ENCODE measurements at places on chromosomes 16 and 17. TPM values are rescaled to one million over a fixed set of nuclear protein-coding genes. Genes with fewer than 3 reads are reported as not detected.
A peak's percentile ranks its signal among the peaks of the same experiment; 100 is the strongest.

DNA sequence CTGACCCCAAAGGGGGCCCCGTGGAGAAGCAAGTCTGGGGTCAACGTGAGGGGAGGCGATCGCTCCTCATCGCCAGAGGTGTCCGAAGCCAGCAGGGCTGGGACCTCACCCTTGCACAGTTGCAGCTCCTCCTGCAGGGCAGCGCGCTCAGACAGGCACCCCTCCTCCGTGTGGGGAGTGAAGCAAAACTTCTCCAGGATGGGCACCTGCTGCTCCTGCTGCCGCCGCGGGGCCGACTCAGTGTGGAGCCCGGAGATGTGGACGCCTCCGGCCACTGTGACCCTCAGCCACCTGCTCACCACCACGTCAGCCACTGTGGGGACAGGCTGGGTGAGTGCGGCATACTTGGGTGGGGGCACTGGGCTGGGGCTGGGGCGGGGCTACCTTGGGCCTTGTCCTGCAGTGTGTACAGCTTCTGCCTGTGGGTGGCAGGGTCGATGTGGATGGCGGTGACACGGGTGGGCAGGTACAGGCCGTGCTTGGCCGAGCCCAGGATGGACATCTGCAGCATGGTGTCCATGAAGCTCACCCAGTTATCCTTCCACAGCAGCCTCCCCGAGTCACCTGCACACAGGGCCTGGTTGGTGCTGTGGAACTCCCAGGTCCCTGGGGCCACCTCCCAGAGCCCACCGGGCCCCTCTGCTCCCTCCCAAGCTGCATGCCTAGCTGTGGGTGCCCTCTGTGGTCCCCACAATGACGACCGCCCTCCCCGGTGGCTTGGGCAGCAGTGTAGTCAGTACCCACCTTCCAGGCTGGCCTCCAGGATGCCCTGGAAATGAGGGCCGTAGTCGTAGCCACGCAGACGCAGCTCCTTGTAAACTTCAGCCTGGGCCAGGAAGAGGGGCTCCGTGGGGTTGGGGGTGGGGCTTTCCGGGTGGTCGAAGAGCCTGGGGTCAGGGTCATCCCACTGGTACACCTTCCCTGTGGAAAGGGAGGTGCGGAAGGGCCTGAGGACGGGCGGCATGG, 10.8 kb downstream of the FASN start:
- DNase-seq: no peak

Gene CANT1
- 106 TPM for total RNA-seq

DNA sequence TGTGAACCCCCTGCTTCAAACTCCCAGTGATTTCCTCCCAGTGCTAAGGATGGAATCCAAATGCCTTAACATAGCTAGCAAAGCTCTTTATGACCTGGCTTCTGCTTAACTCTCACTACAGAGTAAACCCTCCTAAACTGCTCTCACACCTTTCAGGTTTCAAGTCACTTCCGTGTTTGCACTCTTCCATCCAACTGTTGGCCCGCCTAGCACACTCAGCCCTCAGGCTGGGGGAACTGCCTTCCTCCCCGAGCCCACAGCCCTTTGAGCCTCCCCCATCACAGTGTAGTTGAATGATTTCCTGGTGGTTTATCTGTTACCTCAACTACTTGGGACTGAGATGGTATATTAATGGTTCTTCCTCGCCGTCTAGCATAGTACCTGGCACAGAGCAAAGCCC, 342.5 kb downstream of the NPIPA8 start:
- DNase-seq: no peak

- DNase-seq: no peak
Observed at GRCh38 chr17:14582996-14583395, 282.1 kb downstream of the HS3ST3B1 start.

Gene ZDHHC1
- total RNA-seq: 1.0 TPM

- no peak for DNase-seq
Observed at GRCh38 chr17:78437508-78438169, 59.2 kb downstream of the PGS1 start.

Gene NR1D1
- total RNA-seq: 1.8 TPM

GRCh38 chr17:52170963-52171572, 12.6 kb upstream of the CA10 start:
- DNase-seq: no peak

DNA sequence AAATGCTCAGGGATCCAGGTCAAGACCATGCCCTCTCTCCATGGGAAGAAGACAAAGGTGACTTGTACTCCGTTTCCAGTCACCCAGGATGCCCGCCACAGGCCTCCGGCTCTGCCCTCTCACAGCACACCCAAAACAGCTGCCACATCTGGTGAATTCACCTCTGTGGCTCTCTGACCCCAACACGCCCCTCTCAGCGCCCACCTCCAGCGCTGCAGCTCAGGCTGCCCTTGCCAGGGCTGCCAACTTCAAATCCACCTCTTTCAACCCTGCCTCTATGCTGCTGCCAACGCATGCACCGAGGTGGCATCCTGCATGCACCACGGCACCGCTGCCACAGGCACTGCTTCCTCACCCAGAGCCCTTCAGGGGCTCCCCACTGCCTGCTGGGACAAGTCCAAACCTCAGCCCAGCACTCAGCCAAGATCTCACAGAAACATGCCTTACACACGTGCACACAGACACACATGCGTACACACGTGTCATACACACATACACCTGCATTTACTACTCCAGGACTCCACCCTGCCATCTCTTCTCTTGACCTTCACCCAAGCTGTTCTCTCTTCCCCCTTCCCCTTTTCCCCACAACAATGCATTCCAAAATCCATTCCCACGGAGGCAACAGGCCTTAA, 7.5 kb downstream of the HID1 start:
- DNase-seq: no peak

GRCh38 chr17:40705584-40705983, 2.0 kb upstream of the KRT24 start:
- no peak for DNase-seq

Gene TBC1D3C
- not detected for total RNA-seq

- DNase-seq: no peak
Observed at GRCh38 chr17:82384730-82385481, 13.3 kb downstream of the UTS2R start.

GRCh38 chr17:18966831-18967624, 15.1 kb downstream of the SLC5A10 start:
- no peak for DNase-seq

Gene KIF2B
- total RNA-seq: not detected

GRCh38 chr17:4234401-4234800, 29.4 kb downstream of the ANKFY1 start:
- no peak for DNase-seq

Gene ALDH3A1
- total RNA-seq: not detected

DNA sequence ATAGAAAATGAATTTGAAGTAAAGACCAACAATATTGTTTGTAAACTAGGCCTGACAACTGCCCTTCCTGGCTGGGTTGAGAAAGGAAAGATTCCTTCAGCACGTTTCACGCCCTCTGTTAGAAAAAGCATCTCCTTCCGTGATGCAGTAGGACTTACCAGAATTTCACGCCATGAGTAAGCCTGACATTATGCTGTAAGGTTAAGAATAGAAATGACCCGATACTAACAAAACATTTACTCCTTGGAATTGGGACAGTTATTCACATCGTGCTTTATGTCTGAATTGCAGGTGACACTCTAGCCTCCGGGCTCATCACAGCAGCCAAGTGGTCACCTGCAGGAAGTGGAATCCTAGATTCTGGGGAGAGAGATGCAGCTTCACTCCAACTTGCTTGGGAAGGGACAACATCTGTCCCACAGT, 17.5 kb downstream of the MARCHF10 start:
- peak; percentile 48 for DNase-seq

Gene HSD17B1
- 1.5 TPM for total RNA-seq

Gene TCF25
- total RNA-seq: 122 TPM

- no peak for DNase-seq
Observed at GRCh38 chr16:9666834-9667480, 515.3 kb downstream of the GRIN2A start.

Gene WFIKKN1
- 0.41 TPM for total RNA-seq

- no peak for DNase-seq
Observed at GRCh38 chr16:5022521-5022920, 11.2 kb downstream of the NAGPA start.

DNA sequence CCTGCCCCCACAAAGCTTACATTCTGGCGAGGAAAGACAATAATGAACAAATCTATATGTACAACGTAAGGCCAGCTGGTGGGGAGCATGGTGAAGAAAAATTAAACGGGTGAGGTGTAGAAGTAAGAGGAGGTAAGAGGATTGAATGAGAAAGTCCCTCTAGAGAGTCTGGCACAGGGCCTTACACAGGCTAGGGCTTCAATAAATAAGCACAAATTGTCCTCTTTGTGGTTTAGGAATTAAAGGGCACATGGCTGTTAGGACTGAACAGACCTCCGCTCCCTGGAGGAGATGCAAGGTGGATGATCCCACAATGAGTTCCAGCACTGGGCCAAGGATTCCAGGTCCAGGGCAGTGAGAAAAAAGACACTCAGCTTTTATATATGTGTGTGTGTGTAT, 43.1 kb upstream of the HAPSTR1 start:
- DNase-seq: no peak

- no peak for DNase-seq
Observed at GRCh38 chr16:83138976-83139690, 512.4 kb downstream of the CDH13 start.

Gene ARHGAP23
- 56.4 TPM for total RNA-seq

DNA sequence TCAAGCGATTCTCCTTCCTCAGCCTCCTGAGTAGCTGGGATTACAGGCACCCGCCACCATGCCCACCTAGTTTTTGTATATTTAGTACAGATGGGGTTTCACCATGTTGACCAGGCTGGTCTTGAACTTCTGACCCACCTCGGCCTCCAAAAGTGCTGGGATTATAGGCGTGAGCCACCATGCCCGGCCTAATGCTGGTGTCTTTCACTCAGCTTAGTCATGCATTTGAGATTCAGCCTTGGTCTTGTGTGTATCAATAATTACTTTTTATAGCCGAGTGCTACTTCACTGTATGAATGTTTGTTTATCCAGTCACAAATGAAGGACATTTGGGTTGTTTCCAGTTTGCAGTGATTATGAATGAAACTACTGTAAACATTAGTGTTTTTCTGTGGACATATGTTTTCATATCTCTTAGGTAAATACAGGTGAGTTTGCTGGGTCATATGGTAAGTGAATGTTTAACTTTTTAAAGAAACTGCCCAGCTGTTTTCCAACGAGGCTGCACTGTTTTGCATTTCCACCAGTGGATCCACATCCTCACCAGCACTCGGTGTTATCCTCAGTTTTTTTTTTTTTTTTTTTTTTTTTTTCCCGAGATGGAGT, 11.0 kb upstream of the PLCG2 start:
- DNase-seq: no peak

- DNase-seq: peak; percentile 5
Observed at GRCh38 chr16:53646506-53646905, 57.2 kb downstream of the RPGRIP1L start.

Gene SEC14L1
- 31.5 TPM for total RNA-seq

Gene OMG
- total RNA-seq: not detected

DNA sequence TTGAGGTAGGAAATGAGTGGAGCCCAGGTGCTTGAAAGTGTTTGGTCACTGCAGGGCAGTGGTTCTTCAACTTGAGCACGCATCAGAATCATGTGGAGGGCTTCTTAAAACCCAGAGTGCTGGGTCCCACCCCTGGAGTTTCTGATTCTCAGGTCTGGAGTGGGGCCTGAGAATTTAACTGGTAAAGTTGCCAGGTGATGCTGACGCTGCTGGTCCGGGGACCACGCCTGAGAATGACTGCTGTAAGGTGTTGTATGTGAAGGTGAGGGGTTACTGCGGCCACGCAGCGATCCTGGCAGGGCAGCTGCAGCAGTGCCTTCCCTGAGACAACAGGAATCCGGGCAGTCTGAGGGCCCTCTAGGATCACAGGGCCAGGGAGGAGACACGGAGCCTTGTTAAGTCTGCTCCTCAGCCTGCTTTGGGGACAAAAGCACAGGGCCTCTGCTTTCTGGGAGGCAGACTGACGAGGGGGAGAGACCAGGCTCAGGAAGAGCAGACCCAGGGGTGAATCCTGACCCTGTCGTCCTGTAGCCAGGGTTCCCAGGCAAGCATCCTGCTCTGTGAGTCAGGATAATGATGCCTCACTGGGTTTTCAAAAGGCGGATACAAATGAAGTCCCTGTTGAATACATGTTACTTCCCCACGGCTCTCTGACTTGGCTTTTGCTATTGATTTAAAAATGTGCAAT, 16.2 kb downstream of the CCDC42 start:
- no peak for DNase-seq

Gene HSPB9
- total RNA-seq: not detected

Gene RPL27
- total RNA-seq: 605 TPM

Gene MFAP4
- not detected for total RNA-seq

DNA sequence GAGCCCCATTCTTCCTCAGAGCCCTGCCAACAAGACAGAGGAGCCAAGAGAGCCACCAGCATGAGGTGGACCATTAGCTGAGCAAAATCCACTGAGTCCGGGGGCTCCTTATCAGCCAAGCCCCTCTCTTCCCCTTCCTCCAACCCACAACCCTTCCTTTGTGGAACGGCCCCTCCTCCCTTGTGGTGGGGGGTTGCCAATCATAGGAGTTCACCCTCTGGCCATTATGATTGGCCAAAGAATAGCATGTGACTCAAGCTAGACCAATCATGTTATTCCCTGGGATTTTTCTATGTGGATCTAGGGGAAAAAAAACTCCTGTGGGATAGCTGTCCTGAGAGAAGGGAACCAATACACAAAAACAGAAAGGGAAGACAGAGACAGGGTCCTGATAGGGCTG, 120.5 kb downstream of the C16orf95 start:
- no peak for DNase-seq

Gene MPO
- total RNA-seq: not detected

DNA sequence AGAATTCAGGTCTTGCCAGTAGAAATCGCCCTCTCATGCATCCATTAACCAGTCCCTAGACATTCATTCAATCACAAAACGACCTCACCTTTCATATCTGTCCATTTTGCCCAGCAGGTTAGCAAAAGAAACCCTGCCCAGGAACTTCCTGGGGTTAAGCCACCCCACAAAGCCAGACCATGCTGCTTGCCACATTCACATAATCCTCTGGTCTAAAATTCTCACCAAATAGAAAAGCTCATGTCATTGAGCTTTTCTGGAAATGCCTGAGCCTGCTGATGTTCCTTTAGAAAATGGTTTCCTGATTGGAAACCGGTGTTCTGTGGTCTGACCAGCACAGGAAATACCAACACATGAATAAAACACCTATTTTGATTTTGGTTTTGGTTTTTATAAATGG, 21.6 kb upstream of the DYNLRB2 start:
- DNase-seq: no peak

- no peak for DNase-seq
Observed at GRCh38 chr17:12927541-12928425, 90.0 kb downstream of the ELAC2 start.

Gene TBC1D3K
- not detected for total RNA-seq

- DNase-seq: no peak
Observed at GRCh38 chr16:24119807-24120206, 136.3 kb upstream of the CACNG3 start.

GRCh38 chr17:15480204-15480603, 12.8 kb upstream of the CDRT4 start:
- DNase-seq: no peak

DNA sequence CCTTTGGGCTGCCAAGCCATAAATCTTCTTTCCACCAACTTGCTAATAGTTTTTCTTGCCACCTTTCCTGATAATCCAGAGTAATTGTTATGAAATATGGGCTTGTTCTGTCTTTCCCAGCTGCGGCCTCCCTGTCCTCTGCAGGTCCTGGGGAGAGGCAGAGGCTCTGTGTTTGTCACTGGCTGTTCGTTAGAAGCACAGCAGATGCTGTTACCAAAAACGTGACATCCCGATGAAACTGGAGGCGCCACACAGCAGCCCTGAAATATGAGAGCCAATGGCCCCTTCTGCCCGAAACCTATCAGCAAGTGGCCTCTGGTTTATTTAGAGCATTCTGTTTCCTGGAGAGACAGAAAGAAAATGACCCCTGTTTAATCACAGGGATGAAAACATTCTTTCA, 115.1 kb upstream of the ANKFN1 start:
- DNase-seq: no peak
